Renal pelvis (tissue), 12 donors: ENCODE measurements at places on chromosomes 12 and 14. TPM values are rescaled to one million over a fixed set of nuclear protein-coding genes. Genes with fewer than 3 reads are reported as not detected.

GRCh38 chr12:69765515-69765914, 26.9 kb downstream of the RAB3IP start:
- no peak for DNase-seq

GRCh38 chr14:96255501-96256366, at the start of gene BDKRB1:
Gene BDKRB1 (plus strand): TSS chr14:96256210. CDS start chr14:96263683, 7,473 bp downstream.
- no peak for DNase-seq

Gene CLEC7A
- polyA plus RNA-seq = 2.1 TPM

- DNase-seq = no peak
Measured at GRCh38 chr12:46794593-46795190, 31.1 kb downstream of the SLC38A4 start.

Gene GPR33
- polyA plus RNA-seq = not detected

DNA sequence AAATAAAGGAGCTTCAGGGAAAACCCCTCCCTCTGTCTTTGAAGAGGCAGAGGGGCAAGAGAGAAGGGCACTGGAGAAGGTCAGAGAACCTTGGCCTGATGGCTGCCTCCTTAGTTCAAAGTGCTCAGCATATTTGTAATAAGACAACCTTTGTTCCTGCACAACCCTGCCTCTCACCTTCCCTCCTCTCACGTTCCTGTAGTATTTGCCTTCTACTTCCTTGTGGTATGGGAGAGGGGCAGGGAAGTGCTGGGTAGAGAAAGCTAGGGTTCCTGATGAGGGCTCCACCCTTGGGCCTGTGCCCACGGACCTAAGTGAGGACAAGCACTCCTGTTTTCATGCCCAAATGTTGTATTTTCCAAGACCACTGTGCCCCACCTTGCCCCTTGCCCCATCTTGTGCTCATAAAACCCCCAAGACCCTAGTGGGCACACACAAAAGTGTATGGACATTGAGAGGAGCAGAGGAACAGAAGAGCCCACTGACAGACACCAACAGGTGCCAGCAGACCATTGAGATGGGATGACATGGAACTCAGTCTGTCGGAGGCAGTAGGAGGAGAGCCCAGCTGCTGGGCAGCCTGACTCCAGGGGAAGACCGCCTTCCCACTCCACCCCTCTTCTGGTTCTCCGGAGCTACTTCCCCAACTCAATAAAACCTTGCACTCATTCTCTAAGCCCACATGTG, 261.5 kb upstream of the CCDC196 start:
- DNase-seq = no peak

- no peak for DNase-seq
Measured at GRCh38 chr12:131223171-131223761, 269.6 kb downstream of the ADGRD1 start.

DNA sequence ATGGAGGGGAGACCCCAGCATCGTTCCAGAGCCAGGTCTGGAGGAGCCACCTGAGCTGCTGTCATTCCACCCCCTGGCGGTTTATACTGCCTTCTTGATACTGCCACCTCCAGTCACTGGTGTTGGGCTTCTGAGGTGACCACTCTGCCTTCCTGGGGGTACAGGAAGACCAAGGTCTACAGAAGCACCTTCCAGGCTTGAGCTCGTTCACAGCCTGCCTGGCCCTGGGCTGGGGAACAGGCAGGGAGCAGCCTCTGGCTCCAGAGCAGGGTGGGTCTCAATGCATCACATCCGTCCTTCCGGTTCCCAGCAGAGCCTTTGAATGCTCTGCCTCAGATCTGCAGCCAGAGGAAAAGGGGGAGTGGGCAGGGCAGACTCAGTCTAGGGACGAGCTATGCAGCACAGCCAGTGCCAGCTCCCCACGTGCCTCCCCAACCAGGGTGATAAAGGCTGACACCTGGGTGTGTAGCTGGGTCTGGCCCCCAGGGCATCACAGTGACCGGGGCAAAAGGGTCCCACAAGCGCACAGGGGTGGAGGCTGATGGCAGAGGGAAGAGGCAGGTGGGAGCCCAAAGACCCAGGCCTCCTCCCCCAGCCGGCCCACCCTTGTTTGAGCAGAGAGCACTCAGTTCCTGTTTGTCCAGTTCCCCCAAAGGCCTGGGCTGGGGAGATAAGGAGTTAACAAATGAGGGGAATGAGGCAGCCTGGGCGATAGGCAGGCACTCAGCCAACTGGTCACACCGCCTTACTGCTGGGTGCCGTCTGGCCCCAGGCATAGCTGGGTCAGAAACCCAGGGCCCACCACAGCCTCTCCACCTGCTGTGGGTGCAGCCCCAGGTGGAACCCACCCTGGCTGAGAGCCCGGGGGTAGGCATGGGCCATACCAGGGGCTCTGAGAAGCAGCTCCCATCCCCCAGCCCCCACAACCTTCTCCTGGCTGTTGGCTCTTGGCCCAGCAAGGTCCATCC, 17.1 kb downstream of the DEGS2 start:
- DNase-seq = no peak

DNA sequence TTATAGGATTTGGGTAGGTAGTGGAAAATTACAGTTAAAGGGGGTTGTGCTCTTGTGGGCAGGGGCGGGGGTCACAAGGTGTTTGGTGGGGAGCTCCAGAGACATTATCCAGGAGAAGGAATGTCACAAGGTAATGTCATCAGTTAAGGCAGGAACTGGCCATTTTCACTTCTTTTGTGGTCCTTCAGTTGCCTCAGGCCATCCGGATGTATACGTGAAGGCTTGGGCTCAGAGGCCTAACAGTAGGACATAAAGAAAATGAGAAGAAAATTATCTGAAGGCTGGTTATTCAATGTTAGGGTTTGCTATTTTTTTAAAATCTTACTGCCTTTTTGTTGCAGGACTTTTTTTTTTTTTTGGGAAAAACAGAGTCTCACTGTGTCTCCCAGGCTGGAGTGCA, 2.5 kb upstream of the PSEN1 start:
- DNase-seq = no peak
